Thoracic aorta (tissue), 2 donors: ENCODE measurements at places on chromosomes 5 and 9. TPM values are rescaled to one million over a fixed set of nuclear protein-coding genes. Genes with fewer than 3 reads are reported as not detected.

Gene FBXL7
- 21.1 TPM for total RNA-seq

- no peak for DNase-seq
- no peaks in the 10 kb centered on the region for H3K36me3 ChIP-seq
- peaks cover 13% of the 10 kb centered on the region for H3K4me1 ChIP-seq
- no peaks in the 10 kb centered on the region for H3K27me3 ChIP-seq
- no peak overlapping the region for H3K27ac ChIP-seq
Measured at GRCh38 chr5:149732324-149733128, 2.4 kb downstream of the PPARGC1B start.

- H3K4me3 ChIP-seq: no peak overlapping the region
- no peak overlapping the region for H3K27ac ChIP-seq
- H3K27me3 ChIP-seq: no peaks in the 10 kb centered on the region
- H3K36me3 ChIP-seq: peaks cover 3% of the 10 kb centered on the region
- H3K4me1 ChIP-seq: peaks cover 2% of the 10 kb centered on the region
- no peak for DNase-seq
Measured at GRCh38 chr9:5052838-5053237, 67.8 kb downstream of the JAK2 start.

- H3K36me3 ChIP-seq: no peaks in the 10 kb centered on the region
- no peaks in the 10 kb centered on the region for H3K4me1 ChIP-seq
- no peak overlapping the region for H3K4me3 ChIP-seq
- DNase-seq: no peak
- H3K27me3 ChIP-seq: no peaks in the 10 kb centered on the region
Measured at GRCh38 chr5:27026801-27027200, 11.6 kb downstream of the CDH9 start.

DNA sequence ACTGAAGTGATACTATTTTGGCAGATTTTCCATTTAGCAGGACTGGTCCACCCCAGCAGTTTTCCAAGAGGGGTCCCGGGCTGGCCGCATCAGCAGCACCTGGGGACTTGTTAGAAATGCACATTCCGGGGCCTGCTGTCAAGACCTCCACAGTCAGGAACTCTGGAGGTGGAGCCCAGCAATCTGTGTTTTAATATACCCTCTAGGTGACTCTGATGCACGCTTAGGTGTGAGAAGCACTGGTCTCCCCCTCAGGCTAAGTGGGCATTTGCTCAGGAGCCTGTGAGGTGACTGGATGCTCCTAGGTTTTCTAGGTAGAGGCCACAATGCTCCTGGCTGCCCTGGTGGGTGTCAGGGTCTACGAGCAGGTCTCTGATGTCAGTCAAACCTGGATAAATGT, 81.7 kb downstream of the DCP2 start:
- no peak overlapping the region for H3K4me3 ChIP-seq
- H3K27me3 ChIP-seq: no peaks in the 10 kb centered on the region
- H3K4me1 ChIP-seq: no peaks in the 10 kb centered on the region
- no peaks in the 10 kb centered on the region for H3K36me3 ChIP-seq
- H3K27ac ChIP-seq: no peak overlapping the region
- DNase-seq: no peak

DNA sequence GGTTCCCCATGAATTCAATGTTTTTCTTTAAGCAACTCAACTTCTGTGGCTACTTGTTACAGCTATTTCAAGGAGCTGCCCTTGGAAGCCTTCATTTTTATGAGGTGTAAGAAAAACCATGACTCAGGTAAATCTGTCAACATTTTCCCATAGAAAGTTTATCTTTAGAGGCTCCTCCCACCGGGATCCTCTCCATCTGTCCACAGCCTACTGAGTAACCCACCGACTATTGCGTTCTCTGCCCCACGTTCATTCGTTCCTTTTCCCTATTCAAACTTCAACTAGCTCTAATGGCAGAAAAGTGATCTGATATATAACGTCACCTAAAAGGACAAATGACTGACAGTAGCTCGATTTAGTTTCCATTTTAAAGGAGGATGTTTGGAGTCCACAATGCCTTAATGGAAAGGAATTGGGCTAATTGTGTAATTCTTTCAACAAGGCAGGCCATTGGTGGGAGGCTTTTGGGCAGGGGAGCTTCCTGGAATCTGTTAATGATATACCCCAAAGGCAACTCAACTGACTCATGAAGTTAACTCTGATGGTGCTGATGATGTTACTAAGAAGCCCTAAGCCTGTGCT, 29.3 kb upstream of the NR3C1 start:
- H3K27ac ChIP-seq: no peak overlapping the region
- H3K36me3 ChIP-seq: no peaks in the 10 kb centered on the region
- no peaks in the 10 kb centered on the region for H3K4me1 ChIP-seq
- H3K27me3 ChIP-seq: no peaks in the 10 kb centered on the region
- H3K4me3 ChIP-seq: no peak overlapping the region
